ENCODE measurements at places on chromosomes 3 and 15. TPM values are rescaled to one million over a fixed set of nuclear protein-coding genes. Genes with fewer than 3 reads are reported as not detected.
A peak's percentile ranks its signal among the peaks of the same experiment; 100 is the strongest.

- DNase-seq: no peak
Measured at GRCh38 chr3:23435318-23435717, 232.2 kb downstream of the UBE2E2 start.

KBTBD13 gene
- total RNA-seq: not detected

- DNase-seq: no peak
Measured at GRCh38 chr3:43102773-43103480, 3.0 kb downstream of the POMGNT2 start.

GRCh38 chr3:126352476-126353454 lies 4.4 kb downstream of the KLF15 start:
- no peak for DNase-seq

GRCh38 chr3:70244422-70244821 lies 68.0 kb downstream of the MDFIC2 start:
- no peak for DNase-seq

DNA sequence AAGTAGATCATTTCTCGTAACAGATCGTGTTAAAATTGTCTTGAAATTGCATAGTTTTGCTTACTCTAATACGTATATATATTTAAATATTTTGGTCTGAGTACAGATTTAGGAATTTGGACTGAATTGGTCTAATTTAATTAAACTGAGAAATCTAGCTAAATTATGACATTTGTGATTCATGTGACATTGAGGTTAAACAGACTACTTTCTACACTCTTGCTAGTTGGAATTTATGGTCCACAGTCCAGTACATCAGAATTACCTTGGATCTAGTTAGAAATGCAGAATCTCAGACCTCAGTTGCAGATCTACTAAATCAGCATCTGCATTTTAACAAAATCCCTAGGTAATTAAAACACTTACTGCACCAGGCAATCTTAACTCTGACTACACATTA lies 609.7 kb upstream of the GOLIM4 start:
- no peak for DNase-seq

GRCh38 chr3:182349951-182350517 lies 443.3 kb upstream of the ATP11B start:
- DNase-seq: no peak

GRCh38 chr15:86055688-86056087 lies 24.0 kb upstream of the AGBL1 start:
- DNase-seq: no peak

GRCh38 chr3:45185052-45185451 lies 38.9 kb upstream of the CDCP1 start:
- DNase-seq: no peak

CNTN4 gene
- total RNA-seq: 5.2 TPM

SLC7A14 gene
- total RNA-seq: 0.32 TPM

GPX1 gene
- total RNA-seq: 296 TPM

ACTRT3 gene
- total RNA-seq: 1.6 TPM

DNA sequence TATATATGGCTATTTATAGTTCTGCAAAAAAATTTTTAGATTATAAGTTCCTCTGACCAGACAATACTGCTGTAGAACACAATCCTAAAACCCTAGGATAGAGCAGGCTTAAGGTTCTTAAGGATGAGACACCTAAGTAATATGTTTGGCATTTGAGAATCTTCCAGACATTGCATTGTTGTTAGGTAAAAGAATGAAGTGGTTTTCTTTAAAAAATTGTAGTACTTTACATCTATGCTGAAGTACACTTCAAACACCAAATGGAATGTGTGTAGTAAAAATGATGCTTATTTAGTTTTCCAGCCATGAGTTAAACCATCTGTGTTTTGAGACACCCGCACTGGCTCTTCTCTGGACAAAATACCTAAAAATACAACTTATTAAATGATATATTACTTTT lies 857.7 kb downstream of the OTOL1 start:
- no peak for DNase-seq

DNA sequence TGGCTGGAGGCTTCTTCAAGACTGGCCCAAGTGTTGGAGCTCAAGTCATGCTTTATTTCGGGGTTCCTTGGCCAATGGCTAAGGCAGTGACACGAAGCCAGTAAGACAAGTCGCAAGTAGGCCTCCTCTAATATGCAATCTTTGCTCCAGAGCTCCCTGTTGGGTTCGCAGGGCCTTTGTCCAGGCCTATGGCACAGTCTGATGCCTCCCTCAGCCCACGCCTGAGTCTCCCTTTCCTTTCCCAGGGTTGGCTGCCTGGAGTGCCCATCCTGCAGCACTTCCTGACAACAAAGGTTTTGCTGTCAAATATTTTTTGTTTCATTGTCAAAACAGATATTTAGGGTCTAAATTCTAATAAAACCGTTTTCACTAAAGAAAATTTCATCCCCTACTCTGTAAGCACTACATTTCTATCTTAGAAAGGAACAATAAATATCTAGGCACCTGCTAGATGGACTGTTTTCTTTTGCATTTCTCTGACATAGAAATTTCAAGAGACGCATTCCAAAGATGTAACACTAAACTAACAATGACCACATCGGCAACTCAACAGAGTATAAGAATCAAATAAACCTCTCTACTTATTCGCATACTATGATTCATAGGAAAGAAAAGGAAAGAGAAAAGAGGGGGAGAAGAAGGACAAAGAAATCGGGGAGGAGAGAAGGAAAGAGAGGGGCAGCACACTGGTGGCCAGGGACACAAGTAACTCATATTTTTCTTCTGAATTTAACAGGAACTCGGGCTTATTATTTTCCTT lies 393.1 kb upstream of the ATP11B start:
- DNase-seq: no peak

- DNase-seq: no peak
Measured at GRCh38 chr15:62052713-62053112, 7.5 kb downstream of the VPS13C start.

AMIGO3 gene
- 0.43 TPM for total RNA-seq

SLCO3A1 gene
- total RNA-seq: 34.2 TPM

C3orf20 gene
- total RNA-seq: not detected

GRCh38 chr15:72155003-72155621 lies 36.9 kb downstream of the SENP8 start:
- DNase-seq: peak; percentile 86

- DNase-seq: no peak
Measured at GRCh38 chr15:29726553-29726952, 95.7 kb downstream of the TJP1 start.

GRK7 gene
- not detected for total RNA-seq

DNA sequence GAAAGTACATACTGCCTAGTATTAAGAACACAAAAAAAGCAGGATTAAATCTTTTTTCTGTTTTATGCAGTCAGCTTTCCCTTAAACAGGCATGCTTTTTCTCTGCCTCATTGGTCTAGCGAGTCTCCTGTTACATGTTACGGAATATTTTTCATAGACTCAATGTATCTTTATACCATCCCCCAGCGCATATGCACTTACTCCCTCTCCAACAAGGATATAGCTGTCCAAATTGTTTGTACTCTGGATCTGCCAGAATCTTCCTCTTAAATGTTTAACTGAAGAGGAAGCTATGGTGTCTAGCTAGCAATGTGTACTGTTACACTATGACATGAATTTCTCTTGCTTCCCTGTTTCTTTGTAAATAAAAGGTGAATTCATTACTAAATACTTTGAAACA lies 9.2 kb upstream of the SLCO3A1 start:
- no peak for DNase-seq

GRCh38 chr3:194870394-194871110 lies 184.9 kb downstream of the FAM43A start:
- DNase-seq: peak; percentile 44

CLDN18 gene
- total RNA-seq: 6.7 TPM

DNA sequence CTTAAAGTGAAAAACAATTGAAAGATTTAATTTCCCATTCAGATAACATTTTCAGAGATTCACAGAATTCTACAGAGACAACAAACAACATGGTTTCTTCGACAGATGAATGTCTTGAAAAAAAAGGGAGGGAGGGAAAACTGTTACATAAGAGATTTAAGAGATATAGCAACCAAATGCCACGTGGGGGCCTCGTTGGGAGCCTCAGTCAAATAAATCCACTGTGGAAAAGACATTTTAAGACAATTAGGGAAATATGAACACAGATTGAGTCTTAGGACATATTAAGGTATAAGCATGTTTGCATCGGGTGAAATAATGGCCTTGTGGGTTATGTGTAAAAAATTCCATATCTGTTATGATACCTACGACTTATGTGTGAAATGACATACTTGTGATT lies 5.0 kb upstream of the PRRT3 start:
- DNase-seq: no peak

- no peak for DNase-seq
Measured at GRCh38 chr3:90080988-90081387, 973.6 kb downstream of the EPHA3 start.

SI gene
- total RNA-seq: 0.03 TPM

DNA sequence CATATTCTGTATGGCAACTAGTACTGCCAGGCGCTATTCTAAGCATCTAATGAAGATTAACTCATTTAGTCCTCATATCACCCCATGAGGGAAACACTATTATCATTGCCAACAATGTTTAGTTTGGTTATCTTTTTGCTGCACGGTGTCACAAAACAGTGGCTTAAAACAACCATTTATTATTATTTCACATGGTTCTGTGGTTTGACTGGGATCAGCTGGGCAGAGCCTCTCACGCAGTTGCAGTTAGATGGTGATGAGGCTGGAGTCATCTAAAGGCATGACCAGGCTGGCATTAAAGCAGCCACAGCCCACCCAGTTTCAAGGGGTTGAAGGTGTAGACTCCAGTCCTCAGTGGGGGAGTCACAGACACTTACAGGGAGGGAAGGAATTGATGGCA lies 32.8 kb upstream of the RASA2 start:
- no peak for DNase-seq

GRCh38 chr3:139477710-139478640 lies 1.7 kb upstream of the RBP2 start:
- peak; percentile 62 for DNase-seq

NMD3 gene
- total RNA-seq: 41.9 TPM

DNA sequence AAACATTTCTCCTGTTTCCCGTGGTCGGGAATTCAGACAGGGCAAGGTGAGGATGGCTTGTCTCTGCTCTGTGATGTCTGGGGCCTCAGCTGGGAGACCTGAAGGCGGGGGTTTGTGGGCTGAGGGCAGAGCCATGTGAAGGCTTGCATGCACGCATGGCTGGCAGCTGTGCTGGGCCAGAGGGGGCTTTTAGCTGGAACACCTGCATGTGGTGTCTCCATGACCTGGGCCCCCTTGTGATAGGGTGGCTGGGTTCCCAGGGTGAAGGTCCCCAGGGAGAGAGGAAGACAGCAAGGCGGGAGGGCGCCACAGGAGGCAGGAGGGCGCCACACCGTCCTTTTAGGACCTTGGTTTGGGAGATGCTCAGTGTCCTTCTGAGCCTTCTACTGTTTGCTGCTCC lies 101.6 kb upstream of the PRR23E start:
- no peak for DNase-seq

- DNase-seq: no peak
Measured at GRCh38 chr15:91855241-91855640, 1.7 kb downstream of the SLCO3A1 start.

- no peak for DNase-seq
Measured at GRCh38 chr15:42110367-42110766, 16.0 kb upstream of the PLA2G4D start.

DNA sequence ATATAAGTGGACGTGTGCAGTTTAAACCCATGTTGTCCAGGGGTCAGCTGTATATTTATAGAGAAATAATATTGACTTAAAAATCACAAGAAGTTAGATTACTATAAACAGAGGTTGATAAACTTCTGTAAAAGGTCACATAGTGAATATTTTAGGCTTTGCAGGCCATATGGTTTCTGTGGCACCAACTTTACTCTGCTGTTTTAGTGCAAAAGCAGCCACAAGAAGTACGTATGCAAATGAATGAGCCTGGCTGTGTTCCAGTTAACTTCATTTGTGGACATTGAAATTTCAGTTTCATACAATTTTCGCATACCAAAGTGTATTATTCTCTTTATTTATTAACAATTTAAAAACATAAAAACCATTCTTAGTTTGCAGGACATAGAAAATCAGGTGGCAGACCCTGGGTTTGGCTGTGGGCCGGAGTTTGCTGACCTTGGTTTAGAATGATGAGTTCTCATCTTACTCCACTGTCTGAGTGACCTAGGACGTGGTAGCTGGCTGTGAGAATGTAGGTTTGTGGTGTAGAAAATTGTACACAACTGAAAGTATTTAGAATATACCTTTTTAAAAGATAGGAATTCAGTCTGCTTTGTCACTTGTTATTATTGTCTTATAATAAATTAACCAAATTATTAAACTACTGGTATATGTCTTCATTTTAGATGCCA lies 16.3 kb downstream of the FAN1 start:
- DNase-seq: no peak

DNA sequence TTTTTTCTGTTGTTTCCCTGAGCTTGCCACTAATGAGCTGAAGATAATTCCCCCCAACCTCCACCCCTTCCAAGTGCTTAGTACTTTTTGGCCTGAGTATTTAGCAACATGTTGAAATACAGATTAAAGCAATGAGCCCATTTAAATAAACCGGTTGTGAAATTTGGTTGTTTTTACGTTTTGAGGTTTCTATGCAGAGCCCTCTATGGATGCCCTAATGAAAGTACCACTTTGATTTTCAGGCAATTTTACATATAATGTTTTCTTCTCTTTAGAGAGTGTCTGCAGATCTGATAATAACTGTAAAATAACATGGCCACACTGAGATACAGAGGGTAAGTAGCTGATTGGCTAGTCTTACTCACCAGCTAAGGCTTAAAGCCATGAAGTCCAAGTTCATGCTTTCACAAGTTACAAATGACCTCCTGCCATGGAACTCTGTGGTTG lies 139.4 kb upstream of the SLC7A14 start:
- DNase-seq: no peak

CHDH gene
- total RNA-seq: 46.4 TPM

DNA sequence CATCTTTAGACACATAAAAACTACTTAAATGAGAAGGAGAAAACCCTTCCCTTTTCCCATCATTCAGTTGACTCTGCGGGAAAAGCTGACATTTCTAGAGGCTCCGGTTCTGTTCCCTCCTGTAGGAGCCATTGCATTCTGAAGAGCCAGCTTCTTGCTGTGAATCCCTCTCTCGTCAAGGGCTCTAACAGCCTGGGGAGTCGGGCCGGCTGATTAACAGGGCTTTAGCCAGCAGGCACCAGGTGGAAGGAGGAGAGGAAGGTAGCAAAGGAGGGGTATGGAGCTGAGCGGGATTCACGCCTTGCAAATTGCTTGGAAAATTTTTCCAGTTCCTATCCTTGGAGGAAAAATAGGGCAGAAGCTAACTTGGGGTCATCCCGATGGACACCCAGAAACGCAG lies 108.3 kb upstream of the UBE2E1 start:
- DNase-seq: no peak

HESX1 gene
- 0.52 TPM for total RNA-seq

LPP gene
- total RNA-seq: 478 TPM

NAALADL2 gene
- total RNA-seq: 34.2 TPM

AMOTL2 gene
- 129 TPM for total RNA-seq

- DNase-seq: no peak
Measured at GRCh38 chr3:50607271-50608091, 4.1 kb downstream of the CISH start.

Measured in mucosa of gallbladder (tissue), 1 donor.